NCI-H748 treated with DMSO at 0.1 percent for 48 hours (cell line): ENCODE measurements at places on chromosomes 4 and X.

DNA sequence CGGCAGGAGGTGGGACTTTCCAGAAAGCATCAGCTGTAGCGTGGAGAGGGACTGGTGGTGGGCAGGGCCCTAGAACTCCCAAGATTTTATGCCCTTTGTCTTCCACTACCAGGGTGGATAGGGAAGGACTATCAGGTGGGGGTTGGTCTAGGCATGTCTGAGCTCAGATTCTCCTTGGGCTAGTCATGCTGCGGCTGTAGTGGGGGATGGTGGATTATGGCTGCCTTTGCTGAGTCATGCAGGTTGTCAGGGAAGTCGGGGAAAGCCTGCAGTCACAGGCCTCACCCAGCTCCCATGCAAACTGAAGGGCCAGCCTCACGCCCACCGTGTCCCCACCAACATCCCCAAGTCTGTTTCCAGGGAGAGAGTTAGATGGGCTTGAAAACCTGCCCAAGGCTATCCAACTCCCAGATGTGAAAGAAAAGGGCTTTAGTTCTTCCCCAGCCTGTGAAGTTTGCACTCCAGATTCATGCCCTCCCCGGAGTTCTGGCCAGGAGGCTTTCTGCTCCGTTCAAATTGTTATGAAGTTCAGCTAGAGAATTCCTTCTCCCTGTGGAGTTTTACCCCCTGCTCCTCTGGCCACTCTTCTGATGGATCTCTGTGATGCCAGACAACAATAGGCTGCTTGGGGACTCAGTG, 13.4 kb upstream of the MEPE start:
- no peak for DNase-seq

GRCh38 chr4:140298001-140298400, 75.4 kb upstream of the SCOC start:
- no peak for DNase-seq

DNA sequence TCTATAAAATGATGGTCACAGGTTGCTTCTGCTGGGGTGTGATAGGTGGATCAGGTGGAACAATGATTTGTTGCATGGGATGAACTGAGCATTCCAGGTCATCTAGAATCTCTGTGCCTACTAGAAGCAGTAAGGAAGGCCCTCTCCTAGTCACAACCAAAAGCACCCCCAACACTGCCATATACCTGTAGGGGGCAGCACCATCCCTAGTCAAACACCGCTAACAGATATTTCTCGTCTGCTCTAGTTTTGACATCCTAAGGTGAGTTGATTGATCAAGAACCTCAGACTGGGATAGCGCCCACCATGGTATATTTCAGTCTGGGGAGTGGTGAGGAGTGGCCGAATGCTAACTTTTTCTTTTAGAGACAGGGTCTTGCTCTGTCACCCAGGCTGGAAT, 160.2 kb downstream of the NHS start:
- DNase-seq, result no peak

DNA sequence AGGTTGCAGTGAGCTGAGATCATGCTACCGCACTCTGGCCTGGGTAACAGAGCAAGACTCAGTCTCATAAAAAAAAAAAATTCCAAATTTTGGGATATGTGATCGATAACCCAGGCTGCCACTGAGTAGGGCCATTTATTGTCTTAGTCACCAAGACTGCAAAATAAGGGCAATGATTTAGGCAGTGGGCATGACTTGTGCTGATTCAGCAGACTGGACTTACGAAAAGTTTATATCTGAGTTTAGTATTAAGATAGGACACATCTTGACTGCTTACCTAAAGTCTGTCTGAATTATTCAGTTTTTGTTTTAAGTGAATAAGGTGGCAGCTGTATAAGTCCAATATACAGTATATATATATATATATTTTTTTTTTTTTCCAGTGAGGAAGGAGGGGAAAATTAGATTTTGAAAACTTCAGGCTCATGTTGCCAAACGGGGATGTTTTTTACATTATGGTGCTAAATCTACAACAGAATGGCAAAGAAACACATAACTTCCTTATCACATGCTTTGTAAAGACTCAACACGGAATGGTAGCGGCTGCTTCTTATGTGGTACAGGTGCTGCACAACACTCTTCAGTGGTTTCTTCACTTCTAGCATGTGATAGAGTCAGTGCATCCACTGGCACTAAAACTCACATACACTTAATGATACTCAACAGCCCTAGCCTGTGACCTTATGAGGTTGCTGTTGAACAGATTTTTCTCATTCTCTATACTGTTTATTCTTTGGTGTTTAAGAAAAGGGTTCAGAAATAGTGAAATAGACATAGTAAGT, 6.5 kb downstream of the TEX13D start:
- DNase-seq, result no peak

- peak; percentile 39 for DNase-seq
Observed at GRCh38 chrX:146264763-146265375, 447.2 kb downstream of the SLITRK2 start.

DNA sequence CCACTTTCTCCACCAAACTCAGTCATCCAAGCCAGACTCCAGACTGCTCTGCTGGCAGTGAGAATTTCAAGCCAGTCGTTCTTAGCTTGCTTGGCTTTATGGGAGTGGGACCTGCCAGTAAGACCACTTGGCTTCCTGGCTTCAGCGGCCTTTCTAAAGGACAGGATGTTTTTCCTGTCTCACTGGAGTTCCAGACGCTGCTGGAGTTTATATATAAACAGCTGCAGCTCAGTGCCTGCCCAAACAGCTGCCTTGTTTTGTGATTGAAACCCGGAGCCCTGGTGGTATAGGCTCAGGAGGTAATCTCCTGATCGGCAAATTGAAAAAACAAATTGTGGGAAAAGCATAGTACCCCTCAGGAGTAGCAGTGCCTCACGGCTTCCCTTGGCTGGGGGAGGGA, 1165.8 kb upstream of the ADGRL3 start:
- DNase-seq, result no peak
